Nephron progenitor cell (in vitro differentiated cells): ENCODE measurements at places on chromosomes 5 and 9.

DNA sequence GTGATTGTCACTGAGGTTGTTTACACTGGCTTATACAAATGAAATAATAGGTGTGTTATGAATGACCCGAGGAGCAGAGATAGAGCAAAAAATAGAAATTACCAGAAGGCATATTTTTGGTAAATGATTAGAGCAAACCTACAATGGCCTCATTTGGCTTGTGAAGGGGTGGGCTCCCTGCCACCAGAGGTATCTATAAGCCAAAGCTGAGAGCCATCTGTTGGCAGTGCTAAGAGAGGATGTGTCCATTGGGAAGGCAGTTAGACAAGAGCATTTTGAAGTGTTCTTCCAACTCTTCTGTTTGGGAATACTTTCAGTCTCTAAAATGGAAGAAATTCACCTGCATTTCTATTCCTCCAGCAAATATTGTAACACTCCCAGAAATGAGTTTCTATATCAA, 10.6 kb downstream of the NIPAL4 start:
- H3K36me3 ChIP-seq: peaks cover 8% of the 10 kb centered on the region
- H3K27me3 ChIP-seq: no peaks in the 10 kb centered on the region
- H3K27ac ChIP-seq: no peak overlapping the region
- DNase-seq: no peak

GRCh38 chr5:186091-187041, 4.9 kb upstream of the LRRC14B start:
- peaks cover 24% of the 10 kb centered on the region for H3K4me1 ChIP-seq
- no peak overlapping the region for H3K4me3 ChIP-seq
- peaks cover 9% of the 10 kb centered on the region for H3K36me3 ChIP-seq

DNA sequence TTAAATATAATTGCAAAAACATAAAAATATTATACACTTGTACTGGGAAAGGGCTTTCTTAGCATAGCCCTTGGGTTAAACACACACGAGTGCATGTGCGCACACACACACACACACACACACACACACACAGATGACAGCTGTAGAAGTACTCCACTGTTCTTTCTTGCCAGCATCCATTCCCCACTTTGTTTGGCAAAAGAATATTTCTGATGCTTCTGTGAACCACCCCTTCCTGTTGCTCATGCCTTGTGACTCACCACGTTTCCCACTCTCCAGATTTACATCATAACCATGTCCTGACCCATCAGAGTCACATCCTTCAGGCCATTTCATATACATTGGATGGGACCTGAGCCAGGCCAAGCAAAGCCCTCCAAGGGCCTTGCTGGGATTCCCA, 280.1 kb downstream of the DNAH5 start:
- H3K27ac ChIP-seq: no peak overlapping the region
- no peaks in the 10 kb centered on the region for H3K4me1 ChIP-seq
- H3K27me3 ChIP-seq: no peaks in the 10 kb centered on the region
- DNase-seq: no peak
- H3K36me3 ChIP-seq: no peaks in the 10 kb centered on the region
- no peak overlapping the region for H3K4me3 ChIP-seq

DNA sequence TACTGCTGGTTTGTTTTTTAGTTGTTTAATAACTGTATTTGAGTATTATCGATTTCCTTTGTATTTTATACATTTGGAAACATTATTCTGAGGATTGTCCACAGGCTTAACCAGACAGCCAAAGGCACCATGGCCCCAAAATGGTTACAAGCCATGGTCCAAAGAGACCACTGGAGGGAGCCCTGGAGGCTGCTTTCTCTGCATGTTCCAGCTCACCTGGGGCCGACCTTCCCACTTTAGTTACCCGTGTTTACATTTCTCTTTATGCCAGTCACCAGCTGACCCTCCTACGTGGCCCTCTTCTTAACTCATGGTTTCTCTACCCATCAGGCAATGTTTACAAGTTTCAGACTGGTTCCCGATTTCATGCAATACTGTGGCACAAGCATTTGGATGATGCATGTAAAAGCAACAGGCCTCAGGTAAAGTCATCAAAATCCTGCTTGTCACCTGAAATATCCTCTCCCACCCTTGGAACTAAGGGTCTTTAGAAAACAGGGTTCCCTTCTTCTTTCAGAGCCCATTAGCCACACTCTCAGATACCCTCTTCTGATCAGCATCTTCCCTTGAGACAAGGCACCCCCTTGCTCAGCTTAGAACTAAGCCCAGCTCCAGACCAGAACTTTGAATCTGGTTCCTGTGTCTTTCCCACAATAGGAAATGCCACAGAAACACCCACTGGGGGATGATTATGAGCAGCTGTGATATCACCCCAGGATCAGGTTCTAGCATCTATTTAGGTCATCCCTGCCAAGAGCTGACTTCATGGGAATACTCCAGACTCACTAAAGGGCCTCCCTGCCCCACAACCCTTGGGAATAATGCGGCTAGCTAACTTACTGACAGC, 49.9 kb upstream of the GARNL3 start:
- H3K27me3 ChIP-seq: peaks cover 34% of the 10 kb centered on the region
- H3K4me1 ChIP-seq: peaks cover 36% of the 10 kb centered on the region
- H3K27ac ChIP-seq: no peak overlapping the region
- H3K36me3 ChIP-seq: no peaks in the 10 kb centered on the region
- peak; percentile 69 for DNase-seq

- no peak overlapping the region for H3K4me3 ChIP-seq
- DNase-seq: no peak
- H3K27ac ChIP-seq: no peak overlapping the region
- H3K36me3 ChIP-seq: no peaks in the 10 kb centered on the region
These were observed 648.7 kb upstream of the CDH18 start for GRCh38 chr5:20636686-20637085.

DNA sequence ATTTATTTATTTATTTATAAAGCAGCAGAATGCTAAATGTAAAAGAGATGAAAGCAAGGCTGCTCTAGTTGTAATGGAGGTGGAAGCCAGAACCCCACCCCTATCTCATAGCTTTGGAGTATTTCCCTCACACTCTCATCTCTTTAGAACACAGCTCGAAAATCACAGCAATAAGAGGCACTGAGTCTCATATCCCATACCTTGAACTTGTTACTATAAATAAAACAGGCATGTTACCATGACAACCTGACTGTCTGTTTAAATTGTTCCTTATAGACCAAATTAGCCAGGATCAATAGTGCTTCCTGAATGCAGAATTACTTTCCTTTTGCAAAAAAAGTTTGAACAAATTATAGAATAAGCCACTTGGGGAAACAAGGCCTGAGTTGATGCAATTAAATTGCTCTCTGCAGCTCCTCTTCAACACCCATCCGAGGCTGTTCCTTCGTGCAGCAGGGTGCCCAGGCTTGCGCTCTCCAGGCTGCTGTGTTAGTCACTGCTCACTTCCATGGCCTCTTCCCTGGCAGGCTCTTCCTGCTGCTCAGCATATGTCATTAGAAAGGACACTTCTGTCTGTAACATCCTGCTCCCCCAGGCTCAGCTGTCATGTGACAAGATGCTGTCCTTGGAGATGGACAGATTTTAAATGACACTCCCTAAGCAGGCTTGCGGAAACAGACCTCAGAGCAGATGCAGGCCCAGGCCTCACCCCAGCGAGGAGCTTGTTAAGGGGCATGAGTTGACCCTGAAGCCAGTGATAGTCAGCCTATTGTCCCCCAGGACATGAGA, 120.2 kb downstream of the CARTPT start:
- no peak for DNase-seq
- H3K27ac ChIP-seq: no peak overlapping the region
- no peak overlapping the region for H3K4me3 ChIP-seq
- peaks cover 15% of the 10 kb centered on the region for H3K27me3 ChIP-seq

DNA sequence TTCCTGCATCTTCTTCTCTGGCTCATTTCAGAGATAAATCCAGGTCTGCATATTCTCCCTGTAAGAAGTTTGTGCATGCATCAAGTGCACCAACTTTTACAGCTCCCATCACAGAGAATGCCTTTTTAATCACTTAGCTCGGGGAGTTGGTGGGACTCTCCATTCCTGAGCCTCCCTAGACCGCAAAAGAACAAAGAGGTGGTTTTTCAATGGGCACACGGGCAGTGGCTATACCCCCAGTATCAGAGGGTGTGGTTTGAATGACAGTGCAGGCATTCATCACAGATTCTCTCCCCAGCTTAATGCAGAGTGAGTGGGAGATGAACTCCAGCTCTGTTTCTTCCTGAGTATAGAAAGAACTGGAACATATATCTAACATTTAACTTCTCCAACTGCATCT, 264.7 kb upstream of the NR4A3 start:
- H3K27me3 ChIP-seq: peaks cover 17% of the 10 kb centered on the region
- no peak overlapping the region for H3K27ac ChIP-seq
- no peaks in the 10 kb centered on the region for H3K36me3 ChIP-seq
- H3K4me1 ChIP-seq: no peaks in the 10 kb centered on the region
- no peak overlapping the region for H3K4me3 ChIP-seq
- no peak for DNase-seq

- no peak overlapping the region for H3K4me3 ChIP-seq
- H3K27me3 ChIP-seq: no peaks in the 10 kb centered on the region
- H3K36me3 ChIP-seq: no peaks in the 10 kb centered on the region
- no peak overlapping the region for H3K27ac ChIP-seq
- no peak for DNase-seq
- no peaks in the 10 kb centered on the region for H3K4me1 ChIP-seq
These were observed 599.6 kb downstream of the CDH18 start for GRCh38 chr5:19388391-19388790.

GRCh38 chr5:172451771-172452197, 2.5 kb downstream of the SH3PXD2B start:
- no peak for DNase-seq
- H3K4me1 ChIP-seq: peaks cover 79% of the 10 kb centered on the region
- no peaks in the 10 kb centered on the region for H3K36me3 ChIP-seq

DNA sequence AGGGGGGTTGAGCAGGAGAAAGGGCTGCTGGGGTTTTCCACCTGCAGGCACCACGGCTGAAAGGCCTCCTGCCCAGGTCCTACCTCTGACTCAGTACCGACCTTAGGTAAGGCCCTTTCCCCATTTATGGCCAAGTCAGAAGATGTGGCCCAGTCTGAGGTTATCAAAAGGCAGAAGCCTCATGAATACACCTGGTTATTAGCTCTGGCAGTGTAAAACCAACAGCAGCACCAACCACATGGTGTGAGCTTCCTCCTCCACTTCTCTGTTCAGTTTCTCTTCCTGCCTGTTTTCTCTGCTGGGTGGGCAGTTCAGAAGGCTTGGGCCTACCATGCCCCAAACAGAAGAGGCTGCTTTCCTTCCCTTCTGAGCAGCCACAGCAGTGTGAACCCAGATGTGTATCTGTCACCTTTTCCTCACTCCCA, 86.9 kb downstream of the UGCG start:
- no peak for DNase-seq
- H3K4me1 ChIP-seq: peaks cover 16% of the 10 kb centered on the region
- no peaks in the 10 kb centered on the region for H3K36me3 ChIP-seq
- H3K27me3 ChIP-seq: peaks cover 4% of the 10 kb centered on the region

DNA sequence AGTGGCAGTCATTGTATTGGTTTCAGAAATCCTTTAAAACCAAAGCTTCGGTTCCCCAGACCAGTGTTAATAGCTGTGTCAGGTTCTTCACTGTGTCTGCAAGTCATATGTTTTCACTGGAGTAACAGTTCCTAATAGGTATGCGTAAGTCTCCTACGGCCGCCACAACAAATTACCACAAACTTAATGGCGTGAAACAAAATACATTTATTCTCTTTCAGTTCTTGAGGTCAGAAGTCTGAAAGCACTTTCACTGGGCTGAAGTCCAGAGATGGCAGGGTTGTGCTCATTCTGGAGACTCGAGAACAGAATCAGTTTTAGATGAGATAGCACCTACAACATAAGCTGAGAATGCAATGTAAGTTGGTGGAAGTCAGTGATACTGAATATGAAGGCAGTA, 556.2 kb downstream of the TLE4 start:
- peaks cover 10% of the 10 kb centered on the region for H3K4me1 ChIP-seq
- no peak for DNase-seq
- H3K4me3 ChIP-seq: no peak overlapping the region
- H3K36me3 ChIP-seq: no peaks in the 10 kb centered on the region
- H3K27me3 ChIP-seq: peaks cover 3% of the 10 kb centered on the region

- H3K4me3 ChIP-seq: no peak overlapping the region
- H3K27ac ChIP-seq: no peak overlapping the region
- H3K4me1 ChIP-seq: peaks cover 41% of the 10 kb centered on the region
These were observed 114.9 kb downstream of the MLLT3 start for GRCh38 chr9:20507431-20507830.

- H3K36me3 ChIP-seq: no peaks in the 10 kb centered on the region
- H3K4me3 ChIP-seq: no peak overlapping the region
- no peaks in the 10 kb centered on the region for H3K27me3 ChIP-seq
These were observed 25.6 kb downstream of the STK10 start for GRCh38 chr5:172162323-172162986.

- no peaks in the 10 kb centered on the region for H3K4me1 ChIP-seq
- no peaks in the 10 kb centered on the region for H3K36me3 ChIP-seq
- no peak overlapping the region for H3K27ac ChIP-seq
These were observed 106.1 kb downstream of the NUDT12 start for GRCh38 chr5:103456476-103456875.

DNA sequence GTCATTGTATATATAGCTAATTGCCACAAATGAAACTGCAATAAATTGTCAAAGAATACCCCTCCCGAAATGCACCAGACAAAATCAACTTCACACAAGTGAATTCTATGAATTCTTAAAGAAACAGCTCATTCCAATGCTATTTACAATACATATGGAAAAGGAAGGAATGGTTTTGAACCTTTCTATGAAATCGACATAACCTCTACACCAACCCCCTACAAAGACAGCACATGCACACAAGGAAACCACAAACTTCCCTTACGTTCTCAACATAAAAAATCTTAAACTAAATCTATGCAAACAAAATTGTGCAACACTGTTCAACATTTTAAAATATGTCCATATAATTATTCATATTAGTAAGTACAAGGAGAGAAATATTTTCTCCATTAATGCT, 39.2 kb downstream of the MARCHF11 start:
- H3K36me3 ChIP-seq: no peaks in the 10 kb centered on the region
- H3K27ac ChIP-seq: no peak overlapping the region
- DNase-seq: no peak
- H3K4me1 ChIP-seq: no peaks in the 10 kb centered on the region

DNA sequence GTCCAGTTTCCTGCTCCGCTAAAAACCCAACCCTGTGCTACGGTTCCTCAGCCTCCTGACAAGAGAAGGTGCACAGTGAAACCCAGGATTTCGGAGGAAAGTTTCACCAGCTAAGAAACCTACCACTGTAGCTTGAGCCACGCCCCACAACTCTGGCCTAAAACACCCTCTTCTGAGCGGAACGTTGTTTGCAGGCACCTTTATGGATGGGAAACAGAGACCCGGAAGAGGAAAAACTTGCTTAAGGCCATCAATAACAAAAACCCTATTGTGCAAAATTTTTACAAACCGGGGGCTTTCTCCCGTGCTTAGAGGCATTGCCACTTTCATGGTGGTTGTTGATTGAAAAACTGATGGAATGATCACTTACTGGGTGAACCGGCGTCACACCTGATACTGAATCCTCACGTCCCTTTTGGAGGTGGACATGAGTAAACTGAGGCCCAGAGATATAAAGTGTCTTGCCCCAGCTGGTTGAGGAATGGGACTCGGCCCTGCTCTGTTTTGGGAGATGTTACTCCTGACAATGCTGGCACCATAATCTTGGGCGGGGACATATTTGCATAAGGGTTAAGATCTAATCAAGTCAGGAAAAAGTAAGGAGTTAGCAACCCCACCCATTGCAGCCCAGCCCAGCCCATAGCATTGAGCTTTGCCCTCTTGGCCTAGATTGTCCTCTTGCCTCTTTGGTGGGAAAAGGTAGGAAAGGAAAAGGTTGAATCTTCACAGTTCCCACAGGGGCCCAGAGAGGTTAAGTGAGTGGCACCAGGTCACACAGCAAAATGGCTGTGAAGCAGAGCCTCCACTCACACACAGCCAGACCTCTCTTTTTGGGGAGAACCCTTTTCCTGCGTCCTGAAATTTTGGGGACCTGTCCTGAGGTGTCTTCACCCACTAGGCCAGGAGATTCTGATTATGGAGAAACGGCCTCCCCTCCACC, 23.2 kb upstream of the PTGS1 start:
- H3K4me1 ChIP-seq: peaks cover 15% of the 10 kb centered on the region
- peak overlapping the region; percentile 82 for H3K4me3 ChIP-seq
- H3K36me3 ChIP-seq: no peaks in the 10 kb centered on the region
- H3K27ac ChIP-seq: no peak overlapping the region
- peaks cover 76% of the 10 kb centered on the region for H3K27me3 ChIP-seq
- DNase-seq: no peak
